GM13977 (cell line): ENCODE measurements at places on chromosomes 4 and X.

DNA sequence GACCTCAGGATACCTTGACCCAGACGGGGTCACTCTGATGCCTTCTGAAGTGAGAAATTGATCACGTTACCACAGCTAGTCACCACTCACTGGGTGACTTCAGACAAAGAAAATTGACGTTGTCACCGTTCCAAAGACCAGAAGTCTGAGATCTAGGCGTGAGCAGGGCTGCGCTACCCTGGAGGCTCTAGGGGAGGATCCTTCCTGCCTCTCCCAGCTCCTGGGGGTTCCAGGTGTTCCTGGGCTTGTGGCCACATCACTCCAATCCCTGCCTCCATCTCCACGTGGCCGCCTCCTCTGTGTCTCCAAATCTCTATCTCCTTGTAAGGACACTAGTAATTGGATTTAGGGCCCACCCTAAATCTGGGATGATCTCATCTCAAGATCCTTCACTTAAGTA lies 48.9 kb upstream of the CD99 start:
- DNase-seq, result no peak

DNA sequence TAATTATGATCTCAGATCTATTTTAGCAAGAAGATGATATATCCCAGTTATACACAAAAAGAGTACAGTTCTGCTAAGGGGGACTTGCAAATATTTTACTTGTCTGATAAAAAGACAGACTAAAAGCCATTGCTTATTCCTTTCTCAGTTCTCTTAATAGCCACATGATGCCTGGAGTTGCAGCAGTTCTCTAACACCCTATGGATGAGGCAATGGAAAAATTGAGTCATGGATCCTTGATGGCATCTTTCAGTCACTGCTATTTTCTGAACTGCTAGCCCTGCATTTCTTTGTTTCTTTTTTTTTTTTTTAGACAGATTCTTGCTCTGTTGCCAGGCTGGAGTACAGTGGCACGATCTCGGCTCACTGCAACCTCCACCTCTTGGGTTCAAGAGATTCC lies 1956.7 kb downstream of the C4orf33 start:
- no peak for DNase-seq

- no peak for DNase-seq
Observed at GRCh38 chr4:87530868-87531267, 1.7 kb upstream of the SPARCL1 start.

- DNase-seq, result no peak
Observed at GRCh38 chrX:18888281-18888680, 95.6 kb downstream of the PHKA2 start.

- peak; percentile 60 for DNase-seq
Observed at GRCh38 chrX:74133156-74133796, 170.7 kb upstream of the ZCCHC13 start.

- no peak for DNase-seq
Observed at GRCh38 chr4:1210241-1210841, 38.0 kb upstream of the SPON2 start.

DNA sequence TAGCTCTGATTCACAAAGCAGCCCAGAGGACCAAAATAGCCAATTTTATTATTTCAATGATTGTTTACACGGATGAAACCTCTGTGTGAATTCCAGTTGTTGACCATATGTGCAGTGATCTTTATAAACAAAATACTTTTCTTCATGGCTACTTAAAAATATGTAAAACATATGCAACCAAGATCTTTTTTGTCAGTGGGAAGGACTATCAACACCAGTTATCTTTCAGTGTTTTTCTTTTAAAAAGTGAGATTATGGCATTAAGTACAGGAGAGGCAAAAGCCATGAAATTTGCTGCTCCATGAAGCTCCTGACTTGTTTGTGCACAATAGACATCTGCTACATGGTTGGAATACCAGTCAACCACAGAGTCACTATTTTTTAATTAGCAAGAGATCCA lies 184.4 kb downstream of the DKK2 start:
- no peak for DNase-seq
